IMR-90 (cell line): ENCODE measurements at places on chromosomes 7 and 10.
A peak's percentile ranks its signal among the peaks of the same experiment; 100 is the strongest.

DNA sequence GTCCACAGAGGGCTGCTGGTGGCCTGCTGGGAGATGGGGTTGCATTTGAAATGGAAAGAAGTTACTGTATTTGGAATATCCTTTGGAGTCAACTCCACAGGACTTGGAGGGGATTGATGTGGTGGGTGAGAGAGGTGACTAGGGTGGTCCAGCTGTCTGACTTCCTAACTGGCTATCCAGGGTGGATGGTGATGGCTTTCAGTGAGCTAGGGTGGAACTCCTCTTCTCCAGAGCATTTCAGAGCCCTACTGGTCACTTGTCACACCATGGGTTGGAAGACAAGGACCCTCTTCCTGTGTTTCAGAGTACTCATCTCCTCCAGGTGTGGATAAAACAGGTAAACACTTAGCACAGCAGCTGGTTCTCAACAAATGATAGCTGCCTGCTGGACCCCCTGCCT lies 3.3 kb upstream of the ADAMTS14 start:
- DNase-seq, result no peak

GRCh38 chr7:103010211-103010610 lies 64.4 kb downstream of the FBXL13 start:
- DNase-seq, result no peak

- DNase-seq, result no peak
Measured at GRCh38 chr10:130388746-130389145, 252.6 kb downstream of the GLRX3 start.

DNA sequence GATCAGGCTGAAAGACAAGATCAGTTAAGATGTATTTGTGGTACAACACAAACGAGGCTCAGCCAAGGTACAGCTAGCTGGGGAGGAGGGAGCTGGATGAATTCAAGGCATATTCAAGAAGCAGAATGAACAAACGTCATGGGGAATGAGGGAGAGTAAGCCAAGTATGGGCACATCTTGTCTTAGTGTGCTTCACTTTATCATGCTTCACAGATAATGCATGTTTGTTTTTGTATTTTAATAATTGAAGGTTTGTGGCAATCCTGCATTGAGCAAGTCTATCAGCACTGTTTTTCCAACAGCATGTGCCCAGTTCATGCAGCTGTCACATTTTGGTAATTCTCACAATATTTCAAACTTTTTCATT lies 135.4 kb downstream of the HIBADH start:
- DNase-seq, result no peak

GRCh38 chr7:45700556-45700955 lies 126.4 kb downstream of the ADCY1 start:
- no peak for DNase-seq

- DNase-seq, result peak; percentile 80
Measured at GRCh38 chr10:71272056-71272771, 46.8 kb upstream of the SLC29A3 start.

GRCh38 chr7:498678-499641 lies 20.7 kb downstream of the PDGFA start:
- DNase-seq, result no peak

DNA sequence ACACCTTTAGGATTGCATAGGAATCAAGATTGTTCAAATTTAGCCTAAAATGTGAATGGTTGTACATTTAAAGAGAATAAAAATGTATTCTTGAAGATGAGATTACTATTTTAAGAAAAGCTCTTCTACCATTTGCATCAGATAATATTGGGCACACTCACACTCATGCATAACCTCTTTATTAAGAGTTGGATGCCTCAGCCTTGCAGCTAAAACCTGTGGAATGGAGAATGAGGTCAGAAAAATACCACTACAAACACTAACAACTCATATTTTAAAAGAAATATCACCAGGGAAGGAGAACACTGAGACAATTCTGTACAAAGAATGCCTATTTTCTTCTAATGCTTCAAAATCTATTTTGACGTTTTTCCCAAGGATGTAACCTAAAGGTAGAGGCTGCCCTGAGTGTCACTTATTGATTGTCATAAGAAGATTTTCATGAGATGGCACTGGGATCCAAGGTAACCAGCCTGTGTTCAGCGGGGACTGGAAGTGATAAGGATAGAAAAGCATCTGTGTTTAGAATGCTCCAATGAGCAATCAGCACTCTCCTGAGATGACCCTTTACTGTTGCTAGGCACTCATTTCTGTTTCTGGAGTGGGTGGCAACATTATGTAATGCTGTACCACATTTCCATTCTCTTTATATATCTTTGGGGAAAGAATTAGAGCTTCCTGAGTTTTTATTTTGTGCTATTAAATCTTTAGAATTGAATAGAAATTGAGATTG lies 26.6 kb downstream of the REEP3 start:
- DNase-seq, result peak; percentile 59

DNA sequence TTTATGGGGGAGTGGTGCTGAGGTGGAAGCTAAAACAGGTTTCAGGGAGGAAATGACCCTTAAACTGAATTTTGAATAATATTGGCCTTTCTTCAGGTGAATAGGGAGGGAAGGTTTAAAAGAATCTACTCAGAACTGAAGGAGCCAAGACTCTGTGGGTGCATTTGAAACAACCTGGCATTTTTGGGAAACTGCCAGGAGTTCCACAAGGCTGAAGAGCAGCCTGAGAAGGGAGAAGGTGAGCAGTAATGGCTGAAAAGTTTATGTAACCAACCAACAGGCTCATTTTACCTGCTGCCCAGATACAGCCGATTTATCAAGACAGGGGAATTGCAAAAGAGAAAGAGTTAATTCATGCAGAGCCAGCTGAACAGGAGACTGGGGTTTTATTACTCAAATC lies 4.0 kb upstream of the PANK1 start:
- no peak for DNase-seq
